ENCODE measurements at places on chromosomes 3 and 15.

DNA sequence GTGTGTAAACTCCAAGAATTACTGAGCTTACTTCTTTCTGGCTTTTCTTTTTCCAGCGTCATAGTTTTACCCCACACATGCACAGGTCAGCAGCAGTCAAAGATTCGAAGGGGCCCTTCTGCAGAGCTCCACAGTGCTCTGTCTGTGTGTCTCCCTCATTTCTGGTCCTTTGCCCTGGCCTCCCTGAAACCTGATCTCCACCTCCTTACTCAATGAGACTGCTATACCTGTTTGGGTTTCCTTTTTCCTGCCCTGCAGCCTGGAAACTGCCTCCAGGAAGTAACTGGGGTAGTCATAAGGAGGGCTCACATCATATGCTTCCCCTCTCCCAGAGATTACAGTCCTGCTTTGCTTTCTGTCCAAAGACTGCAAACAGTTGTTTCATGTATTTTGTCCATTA lies 82.8 kb upstream of the TNIK start:
- no peak for DNase-seq

DNA sequence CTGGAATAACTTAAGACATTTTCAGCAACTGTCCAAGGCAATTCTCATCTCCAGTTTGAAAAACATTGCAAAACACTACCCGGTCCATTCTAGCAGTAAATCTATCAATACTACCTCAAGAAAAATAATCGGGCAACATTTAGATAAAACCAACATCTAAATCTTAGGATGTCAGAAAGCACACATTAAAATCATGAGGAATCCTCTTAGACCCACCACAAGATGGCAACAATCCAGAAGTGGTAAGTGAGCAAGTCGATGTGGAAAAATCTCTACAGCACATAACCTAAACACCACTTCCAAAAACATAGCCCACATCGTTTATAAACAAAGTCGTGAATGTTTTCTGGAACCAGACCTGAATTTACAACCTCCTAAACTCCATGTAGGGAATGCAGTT lies 5.7 kb downstream of the PLCH1 start:
- DNase-seq, result no peak

DNA sequence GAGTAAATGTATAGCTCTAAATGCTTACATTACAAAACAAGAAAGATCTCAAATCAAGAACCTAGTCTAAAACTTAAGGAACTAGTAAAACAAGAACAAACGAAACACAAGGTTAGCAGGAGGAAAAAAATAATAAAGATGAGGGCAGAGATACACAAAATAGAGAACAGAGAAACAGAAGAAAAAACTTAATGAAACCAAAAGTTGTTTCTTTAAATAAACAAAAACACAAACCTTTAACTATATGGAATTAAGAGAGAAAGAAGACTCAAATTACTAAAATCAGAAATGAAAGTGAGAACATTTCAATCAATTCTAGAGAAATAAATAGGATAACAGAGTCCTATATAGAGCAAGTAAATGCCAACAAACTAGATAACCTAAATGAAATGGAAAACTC lies 59.6 kb downstream of the DLG1 start:
- no peak for DNase-seq

GRCh38 chr3:153974614-153975013 lies 146.6 kb upstream of the ARHGEF26 start:
- DNase-seq, result no peak

DNA sequence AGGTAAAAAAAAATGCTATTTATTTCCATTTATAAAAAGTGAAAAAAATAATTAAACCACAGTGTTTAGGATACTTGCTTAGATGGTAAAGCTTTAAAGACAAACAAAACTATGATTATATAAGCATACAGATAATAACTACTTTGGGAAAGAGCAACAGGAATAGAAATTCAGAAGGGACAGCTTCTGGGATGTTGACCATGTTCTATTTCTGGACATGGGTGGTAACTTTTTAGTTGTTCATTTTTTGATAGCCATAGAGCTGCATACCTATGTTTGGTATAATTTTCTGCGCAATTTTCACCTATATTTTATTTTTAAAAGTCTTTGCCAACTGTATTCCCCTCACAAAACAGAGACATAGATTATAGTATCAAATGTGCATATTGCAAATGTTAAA lies 572.0 kb upstream of the NR2F2 start:
- no peak for DNase-seq

DNA sequence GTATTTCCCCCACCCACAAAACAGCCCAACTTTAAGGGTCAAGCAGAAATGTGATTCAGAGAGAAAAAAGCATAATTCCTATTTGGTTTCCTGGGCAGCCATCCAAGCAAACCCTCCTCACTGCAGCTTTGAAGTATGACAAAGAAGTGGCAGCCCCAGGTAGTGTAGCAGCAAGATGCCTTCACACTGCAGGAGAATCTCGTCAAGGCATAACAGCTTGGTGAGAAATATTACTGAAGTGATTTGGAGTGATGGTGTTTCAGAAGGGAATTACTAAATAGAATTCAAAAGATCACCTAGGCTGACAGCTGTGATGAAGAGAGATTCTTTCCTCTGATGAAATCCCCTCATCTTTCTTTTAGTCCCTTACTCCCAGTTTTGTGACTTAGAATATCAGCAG lies 173.9 kb downstream of the PYDC2 start:
- DNase-seq, result no peak

GRCh38 chr15:90020021-90020735 lies 19.1 kb downstream of the ZNF710 start:
- DNase-seq, result no peak

DNA sequence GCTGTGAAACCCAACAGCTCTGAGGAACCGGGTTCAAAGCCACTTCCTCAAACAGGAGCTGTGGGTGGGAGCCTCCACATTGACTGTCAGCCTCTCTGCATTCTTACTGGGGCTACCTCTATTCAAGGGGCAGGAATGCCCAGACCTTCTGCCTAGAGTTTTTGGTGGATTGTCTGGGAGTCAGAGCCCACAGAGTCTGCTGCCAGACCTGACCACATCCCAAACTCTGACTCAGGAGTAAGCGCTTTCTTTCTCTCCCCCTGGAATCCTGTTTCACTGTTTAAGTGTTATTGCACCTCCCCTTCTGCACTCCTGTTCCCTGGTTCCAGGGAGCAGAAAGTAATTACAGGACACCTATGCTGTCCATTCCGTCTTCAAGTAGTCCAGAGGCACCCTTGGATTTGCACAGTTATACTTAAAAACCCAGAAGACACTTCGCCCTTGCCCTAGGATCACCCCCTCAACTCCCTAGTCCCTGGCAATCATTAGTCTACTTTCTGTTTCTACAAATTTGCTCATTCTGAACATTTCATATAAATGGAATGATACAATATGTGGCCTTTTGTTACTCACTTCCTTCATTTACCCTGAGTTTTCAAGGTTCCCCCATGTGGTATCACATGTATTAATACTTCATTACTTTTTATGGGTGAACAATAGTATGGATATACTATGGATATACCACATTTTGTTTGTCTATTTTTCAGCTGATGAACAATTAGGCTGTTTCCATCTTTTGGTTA lies 37.9 kb upstream of the TJP1 start:
- DNase-seq, result no peak

GRCh38 chr3:116896116-116896515 lies 186.5 kb downstream of the TUSC7 start:
- DNase-seq, result no peak

- no peak for DNase-seq
Measured at GRCh38 chr3:16474216-16474615, 39.3 kb downstream of the RFTN1 start.

DNA sequence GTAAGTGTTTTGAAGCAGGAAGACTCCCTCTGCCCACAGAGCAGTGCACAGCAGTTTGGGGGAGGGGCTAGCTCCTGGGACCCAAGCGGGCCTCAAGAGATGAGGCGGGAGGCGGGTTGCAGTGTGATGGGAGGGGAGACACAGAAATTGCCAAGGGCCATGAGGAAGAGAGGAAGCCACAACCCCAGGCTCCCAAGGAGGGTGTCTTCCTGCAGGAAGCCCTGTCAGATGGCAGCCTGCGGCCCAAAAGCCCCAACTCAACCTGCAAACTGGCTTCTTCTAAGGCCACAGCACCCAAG lies 7.3 kb upstream of the ISLR2 start:
- no peak for DNase-seq

DNA sequence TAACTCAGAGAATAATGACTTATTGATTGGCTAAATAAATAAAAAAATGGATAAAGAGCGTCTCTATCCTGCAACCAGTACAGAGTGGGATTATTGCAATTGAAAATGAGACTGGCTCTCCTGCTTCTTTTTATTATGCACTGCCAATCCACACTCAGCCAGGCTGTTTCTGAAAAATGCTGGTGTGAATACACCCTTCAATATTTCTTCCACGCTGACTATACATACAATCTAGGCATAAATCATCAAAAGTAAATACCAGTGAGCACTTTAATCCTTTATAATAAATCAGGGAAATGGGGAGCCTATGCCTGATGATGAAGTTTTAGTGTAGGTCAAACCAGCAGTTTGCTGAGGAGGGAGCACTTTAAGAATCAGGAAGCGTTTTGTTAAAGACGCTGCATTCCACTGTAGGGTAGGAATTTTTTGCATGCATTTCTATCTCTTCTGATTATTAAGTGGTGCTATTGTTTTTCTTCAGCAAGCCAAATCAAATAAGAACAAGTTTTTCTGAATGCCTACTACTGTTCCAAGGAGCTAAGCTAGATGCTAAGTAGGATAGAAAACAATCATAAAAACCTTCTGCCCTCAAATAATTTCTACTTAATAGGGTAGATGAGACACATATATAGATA lies 781.5 kb downstream of the TBL1XR1 start:
- DNase-seq, result no peak

- peak; percentile 50 for DNase-seq
Measured at GRCh38 chr3:115146032-115146417, 1.1 kb downstream of the ZBTB20 start.

All from GM12864 (cell line).